Right hindlimb (tissue), 1 donor: ENCODE measurements at places on chromosomes 7 and 10.
A peak's percentile ranks its signal among the peaks of the same experiment; 100 is the strongest.

GRCh38 chr10:21197838-21198237 is 300.7 kb upstream of the NEBL start:
- no peak for DNase-seq

DNA sequence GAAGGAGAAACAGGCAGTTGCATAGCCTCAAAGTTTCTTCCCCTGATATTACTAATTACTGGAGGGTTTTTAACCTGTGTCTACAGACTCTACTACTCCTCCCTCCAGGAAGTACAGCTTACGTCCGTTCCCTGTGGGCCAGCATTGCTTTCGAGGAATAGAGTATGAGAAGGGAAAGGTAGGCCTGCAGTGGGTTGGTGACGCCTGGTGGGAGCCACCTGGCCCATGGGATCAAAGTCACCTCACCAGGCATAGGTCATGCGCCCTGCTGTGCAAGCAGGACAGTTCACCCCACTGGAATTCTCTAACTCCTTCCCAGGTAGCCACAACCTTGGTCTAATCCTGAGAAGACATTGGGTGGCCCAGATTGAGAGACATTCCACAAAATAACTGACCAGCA is 29.8 kb downstream of the LMTK2 start:
- no peak for DNase-seq

- DNase-seq, result peak; percentile 23
Observed at GRCh38 chr7:93622036-93623033, 47.8 kb upstream of the CALCR start.

DNA sequence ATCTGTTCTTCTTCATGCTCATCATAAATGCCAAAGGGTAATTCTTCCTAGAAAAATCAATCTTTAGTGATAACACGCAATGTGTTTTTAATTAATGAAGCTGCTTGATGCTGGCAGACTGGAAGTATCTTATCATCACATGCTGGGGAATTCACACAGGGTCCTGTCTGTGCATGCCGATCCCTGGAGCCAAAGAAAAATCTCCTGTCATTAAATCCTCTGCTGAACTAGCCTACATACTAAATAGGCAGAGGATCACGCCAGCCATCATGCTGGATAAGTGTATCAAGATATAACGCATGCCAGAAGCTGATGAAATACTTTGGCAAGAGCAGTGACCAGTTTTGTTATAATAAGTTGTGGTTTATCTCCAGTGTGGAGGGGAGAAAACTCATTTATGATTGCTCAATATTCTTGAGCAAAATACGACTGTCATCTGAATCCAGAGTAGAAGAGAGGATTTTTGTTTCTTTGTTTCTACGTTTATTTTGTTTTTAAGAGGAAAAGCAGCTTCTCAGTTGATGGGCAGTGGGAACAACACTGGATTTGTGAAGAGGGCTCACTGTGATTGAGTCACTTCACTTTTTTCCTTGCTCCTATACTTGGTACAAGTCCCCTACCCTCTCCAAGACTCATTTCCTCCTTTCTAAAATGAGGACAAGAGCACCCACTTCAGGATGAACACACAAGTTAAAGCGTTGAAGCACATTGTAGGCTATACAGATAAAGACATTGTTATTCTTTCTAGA is 649.1 kb downstream of the TNS3 start:
- peak; percentile 42 for DNase-seq

DNA sequence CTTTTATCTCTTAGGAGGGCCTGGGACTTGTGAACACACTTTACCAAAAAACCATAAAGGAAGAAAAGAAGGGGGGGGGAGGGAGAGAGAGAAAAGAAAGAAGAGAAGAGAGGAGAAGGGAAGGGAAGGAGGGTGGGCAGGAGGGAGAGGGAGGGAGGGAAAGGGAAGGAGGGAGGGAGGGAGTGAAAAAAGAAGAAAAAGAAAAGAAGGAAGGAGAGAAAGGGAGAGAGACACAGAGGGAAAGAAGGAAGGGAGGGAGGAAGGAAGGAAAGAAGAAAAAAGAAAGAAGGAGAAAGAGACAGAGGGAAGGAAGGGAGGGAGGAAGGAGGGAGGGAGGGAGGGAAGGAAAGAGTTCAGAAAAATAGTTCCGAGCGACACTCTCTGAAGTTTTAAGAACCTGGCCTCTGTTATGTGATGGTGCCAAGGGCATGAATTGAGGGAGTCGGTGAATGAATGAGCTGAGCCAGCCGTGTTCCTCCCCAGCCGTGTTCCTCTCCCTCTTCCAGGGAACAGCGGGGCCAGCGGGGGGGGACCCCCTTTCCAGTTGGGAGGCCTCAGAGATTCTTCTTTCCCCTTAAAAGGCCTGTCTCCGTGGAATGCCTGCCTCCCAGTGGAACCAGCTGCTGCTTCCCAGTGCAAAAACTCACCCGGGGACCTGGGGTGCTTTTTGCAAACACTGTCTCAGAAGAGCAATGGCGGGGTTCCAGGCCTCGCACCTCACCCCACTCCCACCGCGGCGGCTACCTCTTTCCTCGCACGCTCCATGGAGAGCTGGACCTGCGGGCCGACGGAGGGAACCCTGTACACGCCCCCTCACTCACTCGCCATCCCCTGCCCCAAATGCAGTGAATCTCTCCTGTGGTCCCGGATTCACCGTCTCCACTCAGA is 84.1 kb downstream of the FOXL3 start:
- DNase-seq, result no peak

GRCh38 chr7:144529269-144529926 is 125.9 kb upstream of the NOBOX start:
- no peak for DNase-seq
